Natural killer cell (primary cell): ENCODE measurements at places on chromosomes 1 and 21. TPM values are rescaled to one million over a fixed set of nuclear protein-coding genes. Genes with fewer than 3 reads are reported as not detected.

The PRCC gene
- total RNA-seq: 92.4 TPM

The CENPF gene
- total RNA-seq: 4.0 TPM

The METTL25B gene
- total RNA-seq: 25.3 TPM

DNA sequence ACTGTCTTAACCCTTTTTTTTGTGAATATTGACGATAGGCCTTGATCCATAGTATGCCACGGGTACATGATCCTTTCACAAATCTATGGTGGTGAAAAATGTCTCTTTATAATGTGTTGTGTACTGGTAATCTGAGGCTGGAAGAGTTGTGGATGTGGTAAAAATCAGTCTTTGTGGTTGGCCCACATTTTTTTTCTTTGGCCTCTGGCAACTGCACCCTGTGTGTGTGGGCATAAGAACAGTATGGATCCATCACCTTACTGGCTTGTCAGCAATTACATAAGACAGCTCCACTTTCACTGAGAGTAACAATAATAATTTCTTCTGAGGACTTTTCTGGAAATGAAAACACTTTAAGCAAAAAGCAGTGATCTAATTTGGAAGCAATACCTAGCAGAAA lies 101.6 kb downstream of the GABPA start:
- no peaks in the 10 kb centered on the region for H3K36me3 ChIP-seq
- H3K4me3 ChIP-seq: no peak overlapping the region
- H3K27ac ChIP-seq: no peak overlapping the region
- no peaks in the 10 kb centered on the region for H3K27me3 ChIP-seq
- H3K4me1 ChIP-seq: no peaks in the 10 kb centered on the region

DNA sequence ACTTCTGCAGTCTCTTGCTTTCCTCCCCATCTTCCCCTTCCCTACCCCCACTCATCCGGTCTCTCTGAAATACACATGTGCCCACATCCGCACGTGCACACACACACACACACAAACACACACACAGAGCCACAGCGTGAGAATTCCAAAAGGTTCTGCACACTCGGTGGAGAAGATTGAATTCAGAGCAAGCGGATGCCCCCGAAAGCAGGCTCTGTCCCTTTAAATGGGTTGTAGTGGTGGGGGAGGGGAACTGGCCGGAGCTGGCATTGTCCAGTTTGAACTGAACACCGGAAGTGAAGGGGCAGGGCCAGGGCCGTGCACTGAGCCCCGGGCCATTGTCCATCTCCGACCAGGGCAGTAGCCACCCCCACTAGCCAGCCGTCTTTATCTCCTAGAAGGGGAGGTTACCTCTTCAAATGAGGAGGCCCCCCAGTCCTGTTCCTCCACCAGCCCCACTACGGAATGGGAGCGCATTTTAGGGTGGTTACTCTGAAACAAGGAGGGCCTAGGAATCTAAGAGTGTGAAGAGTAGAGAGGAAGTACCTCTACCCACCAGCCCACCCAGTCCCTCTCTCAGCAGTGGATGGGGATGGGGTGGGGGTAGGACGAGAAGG lies 1.3 kb upstream of the LIN28A start:
- peak; percentile 42 for DNase-seq
- no peak overlapping the region for H3K27ac ChIP-seq
- peaks cover 12% of the 10 kb centered on the region for H3K4me1 ChIP-seq
- H3K4me3 ChIP-seq: no peak overlapping the region

DNA sequence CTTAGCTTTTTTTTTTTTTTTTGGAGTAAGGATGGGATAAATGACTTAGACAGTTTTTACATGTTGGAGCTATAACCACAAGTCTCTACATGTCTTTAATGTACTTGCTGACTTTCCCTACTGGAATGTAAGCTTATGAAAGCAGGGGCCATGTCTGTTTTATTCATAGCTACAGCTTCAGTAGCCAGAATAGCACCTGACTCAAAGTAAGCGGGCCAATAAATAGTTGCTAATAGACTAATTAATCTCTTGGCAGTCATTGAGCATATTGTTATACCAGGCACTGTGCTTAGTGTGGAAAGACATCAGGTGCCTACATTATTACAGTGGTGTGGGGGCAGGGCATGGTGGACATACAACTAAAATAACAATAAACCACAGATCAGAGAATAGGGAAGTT lies 84.4 kb upstream of the HOOK1 start:
- no peaks in the 10 kb centered on the region for H3K4me1 ChIP-seq
- no peak overlapping the region for H3K4me3 ChIP-seq
- no peak for DNase-seq
- no peaks in the 10 kb centered on the region for H3K27me3 ChIP-seq

GRCh38 chr1:16128338-16128741 lies 27.5 kb downstream of the EPHA2 start:
- H3K27me3 ChIP-seq: no peaks in the 10 kb centered on the region
- H3K4me3 ChIP-seq: no peak overlapping the region
- H3K36me3 ChIP-seq: no peaks in the 10 kb centered on the region
- no peak overlapping the region for H3K27ac ChIP-seq
- DNase-seq: no peak

DNA sequence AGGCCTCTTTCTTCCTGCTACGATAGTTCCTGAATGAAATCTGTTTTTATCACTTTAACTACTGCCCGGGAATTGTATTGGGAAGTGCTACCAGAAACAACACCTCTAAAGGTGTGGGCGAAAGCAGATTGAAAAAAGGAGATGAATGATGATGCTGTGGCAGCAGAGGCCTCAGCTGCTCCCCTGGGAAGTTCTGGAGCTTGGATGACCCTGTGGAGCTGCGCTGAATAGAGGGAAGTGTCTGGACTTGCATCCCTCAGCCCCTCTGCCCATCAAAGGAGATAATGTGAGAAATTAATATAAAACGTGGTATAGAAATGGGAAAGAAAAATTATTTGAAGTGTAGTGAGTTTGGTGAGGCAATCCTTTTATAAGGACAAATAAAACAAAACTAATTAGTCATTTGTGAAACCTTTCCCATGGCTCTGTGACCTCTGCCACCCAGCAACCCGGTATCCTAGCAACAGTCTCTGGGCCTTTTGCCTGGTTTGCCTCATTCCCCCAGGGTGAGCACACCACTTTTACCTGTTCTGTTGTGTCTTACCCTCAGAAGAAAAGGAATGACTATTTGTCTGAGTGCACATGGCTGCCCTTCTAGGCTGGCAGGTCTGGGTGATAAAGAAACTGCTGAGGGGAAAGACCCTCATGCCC lies 21.3 kb downstream of the OVAAL start:
- no peaks in the 10 kb centered on the region for H3K27me3 ChIP-seq
- H3K27ac ChIP-seq: no peak overlapping the region
- H3K4me1 ChIP-seq: no peaks in the 10 kb centered on the region
- H3K4me3 ChIP-seq: no peak overlapping the region
